ENCODE measurements at places on chromosomes 5 and 9. TPM values are rescaled to one million over a fixed set of nuclear protein-coding genes. Genes with fewer than 3 reads are reported as not detected.
A peak's percentile ranks its signal among the peaks of the same experiment; 100 is the strongest.

SCGB3A2 gene
- total RNA-seq, result not detected

SLC35A4 gene
- total RNA-seq, result 134 TPM

GRCh38 chr5:128155776-128156175, 72.2 kb downstream of the SLC12A2 start:
- H3K27ac ChIP-seq, result no peak overlapping the region
- H3K27me3 ChIP-seq, result no peaks in the 10 kb centered on the region
- no peak overlapping the region for H3K4me3 ChIP-seq
- no peak for DNase-seq

HOMER1 gene
- total RNA-seq, result 12.9 TPM

- DNase-seq, result peak; percentile 25
- no peaks in the 10 kb centered on the region for H3K36me3 ChIP-seq
- H3K4me1 ChIP-seq, result peaks cover 19% of the 10 kb centered on the region
- H3K27me3 ChIP-seq, result no peaks in the 10 kb centered on the region
- H3K4me3 ChIP-seq, result no peak overlapping the region
- no peak overlapping the region for H3K27ac ChIP-seq
Measured at GRCh38 chr9:22240619-22241018, 206.0 kb upstream of the DMRTA1 start.

MAP3K1 gene
- total RNA-seq, result 17.1 TPM

GRCh38 chr9:137320555-137321384, 18.7 kb upstream of the NRARP start:
- no peaks in the 10 kb centered on the region for H3K27me3 ChIP-seq
- no peak for DNase-seq
- H3K4me1 ChIP-seq, result peaks cover 5% of the 10 kb centered on the region

SPINK6 gene
- not detected for total RNA-seq

HAVCR2 gene
- 5.2 TPM for total RNA-seq

DNA sequence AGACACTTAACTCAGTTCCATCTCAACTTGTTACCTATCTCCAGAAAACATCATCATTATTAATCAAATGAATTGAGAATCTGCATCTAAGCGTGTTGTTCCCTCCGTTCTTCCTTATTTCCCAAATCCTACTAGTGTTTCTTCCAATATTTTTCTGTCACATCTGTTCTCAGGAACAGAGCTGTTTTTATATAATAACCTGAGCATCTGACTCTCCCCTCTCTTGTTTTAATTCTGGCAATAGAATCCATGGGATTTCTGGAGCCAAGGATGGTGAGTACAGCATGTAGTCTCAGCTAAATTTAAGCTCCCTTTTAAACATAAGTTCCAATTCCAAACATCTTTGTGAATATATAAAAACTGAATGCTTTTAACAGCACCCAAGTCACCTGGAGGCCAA, 558.3 kb downstream of the DTWD2 start:
- DNase-seq, result no peak
- no peak overlapping the region for H3K27ac ChIP-seq
- H3K27me3 ChIP-seq, result no peaks in the 10 kb centered on the region
- no peaks in the 10 kb centered on the region for H3K4me1 ChIP-seq

GABRB2 gene
- 0.56 TPM for total RNA-seq

- H3K27me3 ChIP-seq, result no peaks in the 10 kb centered on the region
- H3K4me3 ChIP-seq, result no peak overlapping the region
- H3K4me1 ChIP-seq, result no peaks in the 10 kb centered on the region
- H3K36me3 ChIP-seq, result no peaks in the 10 kb centered on the region
- H3K27ac ChIP-seq, result no peak overlapping the region
Measured at GRCh38 chr9:70015099-70015498, 28.5 kb upstream of the MAMDC2 start.

DNA sequence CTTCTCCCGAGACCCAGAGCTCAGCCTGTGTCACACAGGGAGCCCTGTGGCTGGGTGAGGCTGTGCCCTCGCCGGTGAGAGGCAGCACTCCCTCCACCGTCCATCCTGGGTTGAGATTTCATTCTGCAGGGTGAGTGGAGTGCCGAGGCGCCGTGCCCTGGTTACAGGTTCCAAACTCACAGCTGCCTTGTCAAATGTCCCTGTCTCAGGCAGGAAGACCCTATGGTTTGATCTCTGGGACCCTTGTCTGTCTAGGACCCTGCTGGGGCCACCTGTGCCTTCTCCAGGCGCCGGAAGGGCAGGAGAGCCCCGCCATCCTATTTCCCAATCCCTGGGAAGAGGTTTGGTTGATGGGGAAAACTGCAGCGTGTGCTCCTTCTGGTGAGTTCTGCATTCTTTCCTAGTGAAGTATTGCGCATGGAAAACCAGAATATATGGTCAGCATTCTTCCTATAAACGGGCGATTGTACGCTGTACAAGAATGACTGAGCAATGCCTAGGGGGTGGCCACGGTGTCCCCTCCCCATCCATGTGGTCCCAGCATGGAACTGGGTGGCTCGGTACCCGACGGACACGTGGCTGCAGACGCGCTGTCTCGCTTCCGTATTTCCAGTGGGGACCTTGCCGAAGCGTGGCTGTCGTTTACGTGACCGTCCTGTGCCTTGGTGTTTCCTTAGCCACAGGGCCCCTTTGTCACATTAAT, 95.9 kb upstream of the COL5A1 start:
- H3K4me3 ChIP-seq, result no peak overlapping the region
- no peaks in the 10 kb centered on the region for H3K27me3 ChIP-seq
- no peaks in the 10 kb centered on the region for H3K36me3 ChIP-seq
- no peak overlapping the region for H3K27ac ChIP-seq
- H3K4me1 ChIP-seq, result no peaks in the 10 kb centered on the region
- no peak for DNase-seq

SH2D3C gene
- 23.5 TPM for total RNA-seq

GRCh38 chr9:131481441-131482342, 21.0 kb upstream of the POMT1 start:
- peaks cover 67% of the 10 kb centered on the region for H3K36me3 ChIP-seq
- DNase-seq, result no peak
- H3K27me3 ChIP-seq, result no peaks in the 10 kb centered on the region
- no peak overlapping the region for H3K27ac ChIP-seq
- no peaks in the 10 kb centered on the region for H3K4me1 ChIP-seq

GRCh38 chr9:95981761-95982390, 106.4 kb downstream of the ERCC6L2 start:
- no peak for DNase-seq
- no peak overlapping the region for H3K27ac ChIP-seq
- H3K27me3 ChIP-seq, result no peaks in the 10 kb centered on the region
- no peaks in the 10 kb centered on the region for H3K4me1 ChIP-seq

GRCh38 chr9:131300444-131300843, 10.9 kb downstream of the PLPP7 start:
- no peak for DNase-seq
- H3K27ac ChIP-seq, result no peak overlapping the region
- H3K4me1 ChIP-seq, result no peaks in the 10 kb centered on the region
- no peaks in the 10 kb centered on the region for H3K27me3 ChIP-seq
- no peak overlapping the region for H3K4me3 ChIP-seq

GRCh38 chr9:16884952-16885513, 14.6 kb upstream of the BNC2 start:
- H3K27me3 ChIP-seq, result no peaks in the 10 kb centered on the region
- H3K36me3 ChIP-seq, result no peaks in the 10 kb centered on the region
- H3K4me3 ChIP-seq, result no peak overlapping the region
- no peak for DNase-seq

DNA sequence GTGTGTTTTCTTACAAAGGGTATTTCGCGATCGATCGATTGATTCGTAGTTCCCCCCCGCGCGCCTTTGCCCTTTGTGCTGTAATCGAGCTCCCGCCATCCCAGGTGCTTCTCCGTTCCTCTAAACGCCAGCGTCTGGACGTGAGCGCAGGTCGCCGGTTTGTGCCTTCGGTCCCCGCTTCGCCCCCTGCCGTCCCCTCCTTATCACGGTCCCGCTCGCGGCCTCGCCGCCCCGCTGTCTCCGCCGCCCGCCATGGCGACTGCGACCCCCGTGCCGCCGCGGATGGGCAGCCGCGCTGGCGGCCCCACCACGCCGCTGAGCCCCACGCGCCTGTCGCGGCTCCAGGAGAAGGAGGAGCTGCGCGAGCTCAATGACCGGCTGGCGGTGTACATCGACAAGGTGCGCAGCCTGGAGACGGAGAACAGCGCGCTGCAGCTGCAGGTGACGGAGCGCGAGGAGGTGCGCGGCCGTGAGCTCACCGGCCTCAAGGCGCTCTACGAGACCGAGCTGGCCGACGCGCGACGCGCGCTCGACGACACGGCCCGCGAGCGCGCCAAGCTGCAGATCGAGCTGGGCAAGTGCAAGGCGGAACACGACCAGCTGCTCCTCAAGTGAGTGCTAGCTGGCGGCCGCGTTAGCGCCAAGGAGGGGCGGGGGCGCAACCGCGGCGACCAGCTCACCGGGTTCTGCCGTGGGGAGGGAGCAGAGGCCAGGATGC, 480 bp downstream of the LMNB1 start:
- DNase-seq, result no peak
- no peaks in the 10 kb centered on the region for H3K27me3 ChIP-seq
- H3K4me3 ChIP-seq, result peak overlapping the region; percentile 96
- no peaks in the 10 kb centered on the region for H3K36me3 ChIP-seq
- peak overlapping the region; percentile 96 for H3K27ac ChIP-seq

DNA sequence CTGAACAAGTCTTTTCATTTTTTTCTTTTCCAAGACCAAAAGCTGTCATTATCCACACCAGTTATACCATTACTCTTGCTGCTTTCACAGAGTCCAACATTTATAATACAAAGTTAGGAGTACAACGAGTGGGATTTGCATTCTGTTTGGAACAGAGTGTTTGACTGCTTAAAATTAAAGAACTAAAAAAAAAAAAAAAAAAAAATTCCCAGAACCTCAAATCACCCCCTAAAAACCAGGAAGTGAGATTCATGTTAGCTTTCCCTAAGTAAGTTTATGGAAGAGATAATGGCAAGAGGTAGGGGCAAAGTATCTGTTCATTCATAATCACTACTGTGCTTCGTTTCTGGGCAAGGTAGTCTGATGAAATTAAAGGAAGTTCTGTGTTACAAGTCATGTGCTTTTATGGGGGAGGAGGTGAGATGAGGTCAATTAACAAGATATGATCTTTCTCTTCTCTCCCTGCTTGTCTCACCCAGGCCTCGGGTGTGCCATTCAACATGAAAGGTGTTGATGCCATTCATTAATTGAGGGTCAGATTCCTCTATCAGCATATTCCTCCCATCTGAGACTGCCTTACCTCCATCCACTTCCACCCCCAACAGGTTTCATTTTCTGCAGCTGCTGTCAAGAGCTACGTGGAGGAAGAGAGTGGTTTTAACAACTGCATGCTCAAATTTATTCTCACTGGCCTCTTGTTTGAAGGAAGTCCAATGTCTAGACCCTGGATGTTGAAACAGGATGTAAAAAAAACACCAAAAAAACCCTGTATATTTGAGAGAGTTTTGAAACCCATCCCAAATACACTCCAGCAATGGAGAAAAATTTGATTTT, 58.1 kb downstream of the MARCHF3 start:
- DNase-seq, result peak; percentile 76
- H3K4me3 ChIP-seq, result no peak overlapping the region
- no peaks in the 10 kb centered on the region for H3K36me3 ChIP-seq
- peak overlapping the region; percentile 78 for H3K27ac ChIP-seq

FBP1 gene
- total RNA-seq, result not detected

NKD2 gene
- 0.26 TPM for total RNA-seq

DNA sequence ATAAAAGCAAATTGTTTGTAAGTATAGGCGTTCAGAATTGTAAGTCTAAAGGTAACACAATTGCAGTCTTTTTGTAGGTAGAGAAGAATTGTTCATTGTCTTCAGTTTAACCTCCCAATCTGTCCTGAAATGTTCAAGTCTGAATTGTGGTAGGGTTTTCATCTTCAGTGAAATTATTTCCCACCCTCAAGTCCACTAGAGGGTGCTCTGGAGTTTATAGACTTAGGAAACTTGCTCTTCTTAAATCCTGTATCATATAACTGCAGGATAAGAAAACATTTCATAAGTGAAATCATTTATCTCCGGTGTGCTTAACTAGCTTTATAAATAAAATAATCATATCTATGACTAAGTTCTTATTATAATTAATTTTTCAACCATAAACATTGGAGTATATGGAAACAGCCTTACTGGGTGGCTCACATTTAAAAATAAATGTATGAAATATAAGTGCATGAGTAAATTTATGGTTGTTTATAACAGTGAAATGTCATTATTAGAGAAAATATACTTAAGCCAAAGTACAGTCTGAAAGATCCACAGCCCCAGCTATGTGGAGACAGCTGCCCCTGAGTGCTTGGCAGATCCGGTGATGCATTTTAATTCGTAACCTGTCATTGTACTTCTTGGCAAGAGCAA, 182.4 kb upstream of the OTULINL start:
- DNase-seq, result no peak
- no peaks in the 10 kb centered on the region for H3K4me1 ChIP-seq
- no peak overlapping the region for H3K27ac ChIP-seq
- no peaks in the 10 kb centered on the region for H3K27me3 ChIP-seq
- H3K4me3 ChIP-seq, result no peak overlapping the region

DNA sequence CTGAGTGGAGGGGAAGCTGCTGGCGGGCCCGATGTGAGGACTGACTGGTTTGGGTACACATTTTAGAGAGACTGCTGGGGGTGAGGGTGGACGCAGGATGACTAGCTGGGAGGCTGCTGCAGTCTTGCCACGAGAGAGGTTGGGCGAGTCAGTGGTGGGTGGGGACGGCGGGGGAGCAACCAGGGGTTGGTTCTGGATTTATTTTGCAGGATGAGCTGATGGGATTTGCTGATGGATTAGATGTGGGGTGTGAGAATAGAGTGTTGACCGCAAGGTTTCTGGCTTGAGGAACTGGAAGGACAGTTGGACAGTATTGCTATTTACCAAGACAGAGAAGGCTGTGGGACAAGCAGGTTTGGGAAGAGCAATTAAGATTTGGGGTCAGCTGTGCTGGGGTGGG, 5.8 kb upstream of the NDST1 start:
- H3K36me3 ChIP-seq, result peaks cover 8% of the 10 kb centered on the region
- no peaks in the 10 kb centered on the region for H3K27me3 ChIP-seq
- DNase-seq, result no peak
- H3K4me3 ChIP-seq, result no peak overlapping the region

SLC6A7 gene
- total RNA-seq, result not detected

GRCh38 chr5:27290172-27290571, 251.8 kb upstream of the CDH9 start:
- no peak for DNase-seq
- H3K27ac ChIP-seq, result no peak overlapping the region
- no peaks in the 10 kb centered on the region for H3K36me3 ChIP-seq
- H3K4me3 ChIP-seq, result no peak overlapping the region
- no peaks in the 10 kb centered on the region for H3K4me1 ChIP-seq
- H3K27me3 ChIP-seq, result no peaks in the 10 kb centered on the region

GRCh38 chr5:128669803-128670202, 131.8 kb upstream of the FBN2 start:
- DNase-seq, result no peak
- no peak overlapping the region for H3K4me3 ChIP-seq
- H3K27me3 ChIP-seq, result no peaks in the 10 kb centered on the region
- H3K27ac ChIP-seq, result no peak overlapping the region
- H3K4me1 ChIP-seq, result no peaks in the 10 kb centered on the region
- no peaks in the 10 kb centered on the region for H3K36me3 ChIP-seq

Data from GM12878 (cell line).